ENCODE measurements at places on chromosomes 3 and 15. TPM values are rescaled to one million over a fixed set of nuclear protein-coding genes. Genes with fewer than 3 reads are reported as not detected.

P2RY14 gene
- not detected for total RNA-seq

SAMD7 gene
- not detected for total RNA-seq

GRCh38 chr15:73382115-73382514, 13.4 kb upstream of the HCN4 start:
- no peak for DNase-seq

- no peak for DNase-seq
Observed at GRCh38 chr3:71585887-71586809, 2.6 kb upstream of the FOXP1 start.

All from mesothelial cell of epicardium (in vitro differentiated cells).